ENCODE measurements at places on chromosomes 4 and X.

GRCh38 chrX:134669378-134670098 lies 11.3 kb upstream of the PLAC1 start:
- DNase-seq = no peak

GRCh38 chr4:13007802-13008470 lies 476.2 kb downstream of the RAB28 start:
- no peak for DNase-seq

DNA sequence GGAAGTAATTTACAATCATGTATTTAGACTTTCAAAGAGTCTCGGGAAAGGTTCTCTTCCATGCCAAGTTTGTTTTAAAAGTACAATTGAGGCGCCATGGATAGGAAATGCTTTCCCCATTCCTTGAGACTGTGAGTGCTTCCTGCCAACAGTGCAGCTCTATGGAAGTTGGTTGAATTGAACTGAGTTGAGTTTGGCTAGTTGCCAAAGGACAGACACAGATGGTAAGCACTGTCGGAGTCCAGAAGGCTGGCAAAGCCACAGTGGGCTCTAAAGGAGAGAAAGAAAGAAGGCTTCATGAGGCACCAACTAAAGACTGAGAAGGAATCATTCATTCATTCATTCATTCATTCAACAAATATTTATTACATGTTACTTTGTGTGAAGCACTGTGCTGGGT lies 4.3 kb upstream of the KCNE5 start:
- no peak for DNase-seq

GRCh38 chrX:152900937-152901445 lies 3.1 kb downstream of the ZNF185 start:
- DNase-seq = no peak

GRCh38 chr4:113013751-113014150 lies 35.7 kb upstream of the ANK2 start:
- no peak for DNase-seq

DNA sequence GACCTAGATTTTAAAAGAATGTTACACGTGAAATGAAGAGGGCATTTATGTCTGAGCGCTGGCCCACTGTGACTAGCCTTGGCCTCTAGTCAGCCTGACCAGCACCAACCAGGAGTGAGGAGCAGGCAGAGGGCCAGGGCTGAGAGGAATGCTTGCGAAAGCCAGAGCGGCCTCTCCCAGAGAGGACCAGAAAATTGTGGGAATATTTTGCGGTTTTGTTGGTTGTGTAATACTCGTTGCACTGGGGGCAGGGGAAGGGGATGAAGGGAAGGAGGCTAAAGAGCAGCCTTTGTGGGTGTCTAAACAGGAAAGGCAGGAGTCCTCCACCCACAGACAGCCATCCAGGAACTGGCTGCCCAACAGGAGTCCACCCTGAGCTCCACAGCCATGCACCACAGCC lies 3.8 kb downstream of the GABRE start:
- DNase-seq = no peak

- DNase-seq = no peak
These were observed 100.8 kb downstream of the PSAPL1 start for GRCh38 chr4:7333801-7334421.

- DNase-seq = no peak
These were observed 52.2 kb upstream of the FGF13 start for GRCh38 chrX:138763761-138764160.

- peak; percentile 40 for DNase-seq
These were observed 42.8 kb downstream of the IL21 start for GRCh38 chr4:122577808-122578781.

GRCh38 chr4:24303926-24304325 lies 280.4 kb downstream of the DHX15 start:
- no peak for DNase-seq
